Astrocyte of the spinal cord (primary cell): ENCODE measurements at places on chromosomes 7 and 10.

GRCh38 chr7:157195868-157196267 is 57.1 kb downstream of the UBE3C start:
- DNase-seq: no peak

DNA sequence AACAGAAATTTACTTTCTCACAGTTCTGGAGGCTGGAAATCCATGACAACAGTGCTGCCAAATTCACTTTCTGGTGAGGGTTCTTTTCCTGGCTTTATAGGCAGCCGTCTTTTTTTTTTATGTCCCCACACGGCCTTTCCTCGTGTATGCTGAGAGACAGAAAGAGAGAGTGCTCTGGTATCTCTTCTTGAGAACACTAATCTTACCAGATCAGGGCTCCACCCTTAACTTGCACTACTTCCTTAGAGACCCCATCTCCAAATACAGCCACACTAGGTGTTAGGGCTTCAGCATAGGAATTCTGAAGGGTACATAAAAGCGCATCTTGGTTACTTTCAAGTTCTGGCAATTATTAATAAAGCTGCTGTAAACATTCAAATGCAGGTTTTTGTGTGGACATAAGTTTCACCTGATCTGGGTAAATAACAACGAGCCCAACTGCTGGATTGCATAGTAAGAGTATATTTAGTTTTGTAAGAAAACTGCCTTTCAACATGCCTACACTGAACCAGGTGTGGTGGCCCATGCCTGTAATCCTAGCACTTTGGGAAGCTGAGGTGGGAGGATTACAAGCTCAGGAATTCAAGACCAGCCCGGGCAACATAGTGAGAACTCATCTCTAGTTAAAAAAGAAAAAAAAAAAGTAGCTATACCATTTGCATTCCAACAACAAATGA is 8.2 kb upstream of the C1GALT1 start:
- DNase-seq: no peak

DNA sequence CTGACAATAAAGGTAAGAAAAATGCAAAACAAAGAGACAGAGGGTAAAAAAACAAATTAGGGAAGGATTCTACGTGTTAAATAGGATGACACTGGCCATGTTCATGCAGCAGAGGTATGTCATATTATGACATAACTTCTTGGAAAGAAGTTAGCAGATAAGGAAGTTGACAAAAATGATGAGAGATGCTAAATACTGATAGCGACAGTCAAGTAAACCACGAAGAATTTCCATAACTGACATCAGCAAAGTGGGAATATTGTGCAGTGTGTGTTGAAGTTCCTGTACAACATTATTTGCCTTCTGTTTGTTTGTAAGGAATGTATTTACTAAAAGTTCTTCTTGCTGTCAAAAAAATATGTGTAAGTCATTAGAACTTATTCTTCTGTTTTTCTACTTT is 29.5 kb downstream of the MDH2 start:
- DNase-seq: no peak

- DNase-seq: no peak
Observed at GRCh38 chr7:44052771-44053365, 8.4 kb downstream of the DBNL start.

- DNase-seq: peak; percentile 97
Observed at GRCh38 chr7:80883154-80884025, 35.5 kb downstream of the SEMA3C start.

GRCh38 chr10:123766012-123766411 is 99.9 kb downstream of the GPR26 start:
- no peak for DNase-seq

GRCh38 chr10:6301488-6302075 is 98.8 kb downstream of the PFKFB3 start:
- no peak for DNase-seq

GRCh38 chr7:28835800-28836199 is 122.3 kb downstream of the TRIL start:
- peak; percentile 68 for DNase-seq

DNA sequence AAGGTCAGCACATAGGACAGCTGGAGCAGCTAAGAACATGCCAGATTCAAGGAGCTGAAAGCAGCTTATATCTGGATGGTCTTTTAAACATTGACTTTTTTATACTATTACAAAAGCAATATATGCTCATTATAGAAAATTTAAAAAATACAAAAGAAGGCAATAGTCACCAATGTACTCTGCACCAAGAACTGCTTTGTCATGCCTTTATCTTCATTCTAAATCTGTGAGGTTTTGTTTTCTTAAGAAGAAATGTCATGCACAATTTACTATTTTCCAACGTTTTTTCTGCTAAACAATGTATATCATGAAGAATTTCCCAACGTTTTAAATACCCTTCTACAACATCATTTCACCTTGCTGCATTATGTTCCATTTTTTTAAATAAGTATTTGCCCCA is 2.8 kb downstream of the LIPM start:
- no peak for DNase-seq

GRCh38 chr10:97542169-97543024 is 30.2 kb upstream of the ANKRD2 start:
- DNase-seq: peak; percentile 97

GRCh38 chr10:95440756-95441546 is 120.2 kb downstream of the SORBS1 start:
- no peak for DNase-seq

- no peak for DNase-seq
Observed at GRCh38 chr10:131852176-131852822, 48.5 kb upstream of the PPP2R2D start.

DNA sequence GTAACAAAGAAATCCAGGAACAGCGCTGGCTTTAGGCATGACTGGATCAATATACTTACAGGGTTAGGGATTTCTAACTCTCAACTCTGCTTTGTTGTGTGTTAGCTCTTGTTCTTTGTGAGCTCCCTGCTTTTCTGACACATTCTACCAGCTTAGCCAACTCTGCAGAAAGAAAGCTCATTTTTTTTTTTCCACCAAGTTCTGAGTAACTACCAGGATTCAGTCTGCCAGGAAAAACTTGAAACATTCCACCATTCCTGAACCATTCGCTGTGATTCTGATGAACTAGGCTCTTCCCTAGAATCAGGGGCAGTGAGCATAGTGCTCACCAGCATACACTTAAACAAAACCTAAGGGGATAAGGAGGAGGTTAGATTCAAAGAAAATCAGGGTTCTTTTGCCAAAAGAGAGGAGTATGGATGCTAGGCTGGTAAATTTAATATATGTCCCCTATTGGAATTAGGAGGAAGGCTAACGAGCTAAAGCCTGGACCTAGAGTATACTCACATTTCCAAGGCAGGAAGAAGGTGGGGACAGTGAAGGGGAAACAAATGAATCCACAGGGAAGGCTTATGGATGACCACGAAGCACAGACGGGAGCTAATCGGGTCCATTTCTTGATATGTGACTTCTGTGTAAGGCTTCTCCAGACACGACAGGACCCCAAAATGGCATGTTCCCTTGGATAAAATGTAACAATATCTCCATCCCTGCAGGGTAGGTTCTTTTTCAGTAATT is 183.4 kb downstream of the PRKG1 start:
- DNase-seq: peak; percentile 6

DNA sequence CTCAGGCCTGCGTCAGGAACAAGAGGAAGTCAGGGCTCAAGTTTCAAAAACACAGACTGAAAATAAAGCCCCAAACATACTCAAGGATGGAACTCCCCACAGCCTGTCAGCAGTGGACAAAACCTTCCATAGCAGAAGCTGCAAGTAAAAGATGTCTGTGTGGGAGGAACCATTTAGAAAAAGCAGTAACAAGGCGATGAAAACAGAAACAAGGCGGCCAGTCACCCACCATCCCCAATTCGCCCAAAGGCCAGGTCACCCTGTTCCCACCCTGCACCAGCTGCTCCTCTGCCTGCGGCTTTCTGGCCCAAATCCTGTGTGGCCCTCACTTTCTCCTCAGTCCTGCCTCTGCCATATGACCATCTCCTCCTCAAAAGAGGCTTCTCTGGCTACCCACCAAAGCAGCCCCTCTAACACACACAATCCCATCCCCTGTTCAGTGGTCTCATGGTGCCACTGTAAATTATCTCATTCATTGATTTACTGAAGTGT is 27.8 kb downstream of the KCNMA1 start:
- DNase-seq: peak; percentile 62

GRCh38 chr10:18005781-18006456 is 54.2 kb downstream of the SLC39A12 start:
- DNase-seq: peak; percentile 91

GRCh38 chr7:28176174-28176573 is 4.4 kb downstream of the JAZF1 start:
- DNase-seq: no peak

DNA sequence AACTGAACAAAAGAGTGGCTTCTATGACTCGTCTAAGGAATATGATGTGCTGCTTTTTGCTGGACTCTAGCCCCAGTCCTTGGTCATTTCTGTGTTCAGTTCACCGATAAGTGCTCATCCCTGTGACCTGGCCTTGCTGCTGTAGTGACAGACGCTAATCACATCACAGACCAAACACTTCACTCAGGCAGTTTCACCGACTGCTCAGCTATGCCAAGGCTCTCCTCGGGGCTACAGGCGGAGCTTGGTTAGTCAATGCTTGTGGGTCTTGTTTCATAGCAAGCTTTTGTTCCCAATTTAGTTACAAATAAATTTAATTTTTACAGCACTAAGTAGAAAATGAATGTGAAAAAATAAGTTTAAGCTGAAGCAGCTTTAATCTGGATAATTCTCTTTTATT is 190.8 kb upstream of the PRKCQ start:
- peak; percentile 33 for DNase-seq

GRCh38 chr7:31476073-31476745 is 37.7 kb upstream of the ITPRID1 start:
- no peak for DNase-seq

DNA sequence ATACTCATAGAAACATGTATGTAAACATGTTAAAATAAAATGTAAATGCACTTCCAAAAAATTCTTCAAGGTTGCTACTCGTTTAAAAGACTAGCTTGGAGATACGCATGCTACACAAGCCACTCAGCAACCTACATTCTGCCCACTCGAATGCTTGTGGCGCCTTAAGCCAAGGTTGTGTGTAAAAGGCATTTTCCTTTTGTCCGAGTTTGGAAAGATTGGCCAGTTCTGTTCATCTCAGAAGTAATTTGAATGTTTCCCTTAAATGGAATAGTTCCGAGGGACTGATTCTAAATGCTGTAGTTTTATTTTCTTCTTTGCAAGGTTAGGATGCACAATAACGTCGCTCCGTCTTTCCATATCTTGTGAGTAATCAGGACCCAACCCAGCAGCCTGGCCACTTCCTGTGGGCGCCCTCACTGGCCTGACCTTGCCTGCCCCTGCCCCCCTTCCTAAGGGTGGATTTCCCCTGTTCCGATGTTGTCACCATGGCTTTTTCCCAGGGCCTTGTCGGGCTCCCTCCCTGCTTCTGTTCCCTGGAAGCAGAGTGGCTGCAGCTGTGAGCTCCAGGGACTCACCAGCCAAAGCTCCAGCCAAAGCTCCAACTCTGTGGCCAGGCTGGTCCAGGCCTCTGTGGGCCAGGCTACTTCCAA is 70.6 kb downstream of the PTPRE start:
- DNase-seq: peak; percentile 73
